ENCODE measurements at places on chromosomes 1 and 21.

DNA sequence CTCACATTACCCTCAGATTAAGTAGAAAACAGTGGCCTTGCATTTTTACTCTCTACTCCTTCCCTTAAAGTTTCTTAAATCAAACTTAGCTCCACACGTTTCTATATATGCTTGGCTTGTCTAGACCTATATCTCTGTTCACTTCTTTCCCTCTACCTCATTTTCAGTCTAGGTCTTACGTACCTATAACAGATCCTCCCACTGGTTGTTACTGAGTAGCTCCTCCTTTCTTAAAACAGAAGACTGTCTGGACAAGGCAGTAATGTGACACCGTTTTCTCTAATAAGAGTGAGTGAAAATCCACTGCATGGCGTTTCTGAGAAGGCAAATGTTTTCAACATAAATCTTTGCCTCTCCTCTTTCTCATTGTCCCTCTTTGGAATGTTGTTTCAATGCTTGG lies 211.7 kb upstream of the POGK start:
- no peak for DNase-seq

DNA sequence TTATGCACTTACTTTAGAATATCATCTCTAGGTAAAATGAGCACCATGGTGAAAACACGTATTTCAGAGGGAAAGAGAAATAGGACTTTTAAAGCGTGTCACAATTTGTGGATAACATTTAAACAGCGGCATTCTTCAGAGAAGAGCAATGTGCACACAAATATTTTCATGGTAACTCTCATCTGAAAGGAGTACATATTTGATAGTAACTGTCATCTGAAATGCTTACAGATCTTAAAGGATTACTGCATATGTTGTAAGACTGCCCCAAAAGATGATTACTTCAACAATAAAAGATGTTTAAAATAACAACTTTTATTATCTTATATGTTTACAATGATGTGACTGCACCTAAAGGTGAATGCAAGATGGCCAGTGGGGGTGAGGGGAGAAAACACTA lies 408.8 kb downstream of the PLA2G4A start:
- DNase-seq: no peak

GRCh38 chr1:113007706-113008364 lies 51.8 kb upstream of the SLC16A1 start:
- no peak for DNase-seq

GRCh38 chr1:55259911-55260609 lies 44.9 kb upstream of the USP24 start:
- DNase-seq: no peak

DNA sequence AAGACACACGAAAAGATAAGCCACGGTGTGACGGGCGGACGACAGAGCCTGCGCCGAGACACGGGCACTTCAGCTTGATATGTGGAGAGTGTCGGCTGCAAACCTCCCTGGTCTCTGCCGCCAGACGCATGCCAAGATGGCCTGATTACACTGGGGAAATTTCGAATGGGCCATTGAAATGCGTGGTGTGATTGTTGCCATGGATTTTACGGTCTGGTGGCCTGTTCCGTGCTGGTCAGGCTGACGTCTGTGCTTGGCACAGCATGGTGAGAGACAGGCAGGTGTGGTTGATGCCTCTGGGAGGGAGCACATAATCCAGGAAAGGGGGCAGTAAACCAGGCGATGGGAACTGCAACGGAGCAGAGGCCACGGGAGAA lies 105.6 kb upstream of the TMPRSS2 start:
- no peak for DNase-seq

DNA sequence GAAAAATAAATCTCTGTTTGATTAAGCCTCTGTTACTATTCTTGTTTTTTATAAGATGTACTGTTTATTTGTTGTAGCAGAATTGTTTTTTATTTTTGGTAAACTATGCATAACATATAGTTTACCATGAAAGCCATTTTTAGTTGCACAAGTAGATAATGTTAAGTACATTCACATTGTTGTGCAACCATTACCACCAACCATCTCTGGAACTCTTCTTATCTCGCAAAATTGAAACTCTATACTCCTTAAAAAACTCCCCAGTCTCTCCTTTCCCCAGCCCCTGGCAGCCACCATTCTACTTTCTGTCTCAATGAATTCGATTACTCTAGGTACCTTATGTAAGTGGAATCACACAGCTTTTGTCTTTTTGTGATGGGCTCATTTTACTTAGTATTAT lies 27.4 kb upstream of the UHMK1 start:
- DNase-seq: no peak

DNA sequence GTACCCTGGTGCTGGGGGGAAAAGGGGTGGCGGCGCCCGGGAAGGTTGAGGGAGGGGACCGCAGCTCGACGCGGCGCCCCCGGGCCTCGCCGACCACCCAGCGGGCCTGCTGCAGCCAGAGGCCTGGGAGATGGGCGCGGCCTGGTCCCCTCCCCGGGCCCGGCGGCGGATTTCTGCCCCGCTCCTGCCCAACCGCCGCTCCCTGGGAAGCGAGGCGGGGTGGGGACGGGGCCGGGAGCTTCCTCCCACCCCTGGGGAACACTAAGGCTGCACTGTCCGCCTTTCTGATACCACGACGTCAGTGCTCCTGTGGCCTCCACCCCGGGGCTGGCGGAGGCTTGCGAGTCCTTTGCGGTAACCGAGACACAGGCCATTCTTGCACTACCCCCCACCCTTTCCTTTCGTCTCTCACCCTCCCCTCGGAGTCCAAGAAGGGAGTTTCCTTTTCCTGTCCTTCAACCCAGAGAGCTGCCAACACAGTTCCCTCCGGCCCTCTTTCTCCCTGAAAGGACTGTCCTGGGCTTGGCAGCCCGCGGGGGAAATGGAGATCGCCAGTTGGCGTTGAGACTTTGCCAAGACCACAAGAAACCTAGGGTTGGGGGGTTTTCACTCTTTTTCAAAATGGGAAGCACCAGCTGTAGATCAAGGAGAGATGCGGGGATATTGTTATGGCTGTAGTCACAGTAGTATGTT lies 742 bp downstream of the SH3GLB1 start:
- peak; percentile 73 for DNase-seq

Data from hepatocyte (in vitro differentiated cells).